ENCODE measurements at places on chromosomes 3 and 15.

DNA sequence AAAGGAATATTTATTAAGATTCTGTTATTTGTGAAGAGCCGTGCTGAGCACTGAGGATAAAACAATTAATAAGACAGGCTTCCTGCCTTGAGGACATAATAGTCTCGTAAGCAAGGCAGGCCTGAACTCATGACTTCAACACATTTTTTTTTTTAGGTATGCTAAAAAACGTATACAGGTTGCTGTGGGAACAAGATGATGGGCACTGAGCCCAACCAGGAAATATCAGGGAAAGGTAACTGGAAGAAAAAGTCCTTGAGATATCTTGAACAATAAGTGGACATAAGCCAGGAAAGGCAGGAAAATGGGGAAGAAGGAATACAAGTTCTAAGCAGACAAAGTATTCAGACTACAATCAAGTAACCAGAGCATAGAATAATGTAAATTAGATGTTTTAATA, 26.1 kb downstream of the CERS3 start:
- no peak for DNase-seq

DNA sequence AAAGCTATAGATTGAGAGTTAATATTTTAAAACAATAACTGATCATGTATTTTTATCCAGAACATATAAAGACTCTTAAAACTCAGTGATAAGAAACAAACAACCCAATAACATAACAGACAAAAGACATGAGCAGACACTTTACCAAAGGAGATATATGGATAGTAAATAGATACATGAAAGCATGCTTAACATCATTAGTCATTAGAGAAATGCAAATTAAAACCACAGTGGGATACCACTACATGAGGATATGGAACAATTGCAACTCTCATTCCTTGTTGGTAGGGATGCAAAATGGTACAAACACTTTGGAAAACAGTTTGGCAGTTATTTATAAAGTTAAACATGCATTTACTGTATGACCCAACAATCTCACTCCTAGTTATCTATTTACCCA, 95.0 kb downstream of the IQCH start:
- DNase-seq = no peak

- no peak for DNase-seq
These were observed 580.0 kb downstream of the ZNF385D start for GRCh38 chr3:21170964-21171363.

GRCh38 chr3:46110701-46111493, 83.6 kb upstream of the XCR1 start:
- DNase-seq = peak; percentile 33

GRCh38 chr15:51879555-51879954, 50.1 kb downstream of the TMOD3 start:
- DNase-seq = no peak

GRCh38 chr3:10347648-10348403, 26.9 kb upstream of the SEC13 start:
- DNase-seq = no peak

DNA sequence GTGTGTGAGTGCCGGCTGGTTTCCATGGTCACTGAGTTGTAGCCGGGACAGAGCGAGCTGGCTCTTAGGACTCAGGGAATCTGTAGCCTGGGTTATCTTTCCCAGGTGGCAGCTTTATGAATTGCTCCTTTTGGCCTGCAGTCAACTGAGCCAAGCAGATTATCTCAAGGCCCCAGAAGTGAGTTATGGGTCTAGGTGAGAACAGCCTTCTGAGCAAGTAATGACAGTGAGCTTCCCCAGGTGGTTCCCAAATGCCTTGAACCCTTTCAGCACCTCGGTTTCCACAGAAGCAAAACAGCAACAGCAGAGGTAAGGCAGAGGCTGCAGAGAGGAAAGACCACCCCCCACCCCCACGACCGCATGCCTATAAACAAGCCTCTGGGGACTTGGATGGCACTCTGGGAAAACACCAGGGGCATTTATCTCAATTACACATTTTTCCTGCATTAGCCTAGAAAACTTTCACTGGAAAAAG, 56.7 kb upstream of the DGKG start:
- no peak for DNase-seq

- DNase-seq = no peak
These were observed 898 bp downstream of the FBLN2 start for GRCh38 chr3:13549623-13550422.

GRCh38 chr3:14791343-14791945, 27.3 kb upstream of the FGD5 start:
- DNase-seq = no peak

DNA sequence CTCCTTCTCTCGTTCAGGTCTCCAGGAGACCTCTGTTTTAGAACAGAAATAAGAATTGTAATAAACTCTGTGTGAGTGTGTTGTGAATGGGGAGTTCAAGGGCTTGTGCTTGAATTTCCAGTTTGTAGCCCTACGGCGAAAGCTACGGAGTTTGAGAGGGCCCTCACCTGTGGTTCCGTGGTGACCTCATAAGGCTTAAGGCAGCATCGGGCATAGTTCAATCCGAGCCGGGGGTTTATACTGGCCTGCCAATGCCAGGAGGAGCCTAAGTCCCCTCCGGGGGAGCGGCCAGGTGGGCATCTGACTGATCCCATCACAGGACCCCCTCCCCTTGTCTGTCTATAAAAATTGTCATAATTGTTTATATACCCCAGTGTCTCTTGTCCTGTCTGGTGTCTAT, 43.7 kb downstream of the ZBTB11 start:
- DNase-seq = no peak

- DNase-seq = no peak
These were observed 12.8 kb upstream of the MAGEF1 start for GRCh38 chr3:184724699-184725098.

- DNase-seq = peak; percentile 39
These were observed 87.0 kb downstream of the FOXB1 start for GRCh38 chr15:60091157-60091556.

- DNase-seq = no peak
These were observed 8.3 kb upstream of the CSPG4 start for GRCh38 chr15:75720787-75721479.

GRCh38 chr3:29426302-29427226, 145.7 kb downstream of the RBMS3 start:
- no peak for DNase-seq

DNA sequence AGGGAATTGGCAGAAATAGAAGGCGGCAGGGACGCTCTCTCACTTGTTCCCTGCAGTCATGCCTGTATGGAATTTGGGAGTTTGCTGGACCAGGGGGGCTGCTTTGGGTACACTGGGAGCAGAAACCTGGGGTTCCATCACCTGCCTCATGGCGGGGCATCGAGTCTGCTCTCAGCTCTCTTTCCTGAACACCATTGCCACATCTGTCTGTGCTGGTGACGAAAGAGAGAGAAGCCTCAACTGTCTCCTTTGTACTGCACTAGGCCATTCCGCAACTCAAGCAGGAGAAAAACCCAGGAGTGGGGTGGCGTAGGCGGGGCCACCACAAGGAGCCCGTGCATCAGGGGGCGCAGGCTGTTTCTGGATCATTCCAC, 14.0 kb downstream of the TMEM158 start:
- no peak for DNase-seq

- DNase-seq = no peak
These were observed 158.4 kb downstream of the LIPC start for GRCh38 chr15:58590236-58590635.

DNA sequence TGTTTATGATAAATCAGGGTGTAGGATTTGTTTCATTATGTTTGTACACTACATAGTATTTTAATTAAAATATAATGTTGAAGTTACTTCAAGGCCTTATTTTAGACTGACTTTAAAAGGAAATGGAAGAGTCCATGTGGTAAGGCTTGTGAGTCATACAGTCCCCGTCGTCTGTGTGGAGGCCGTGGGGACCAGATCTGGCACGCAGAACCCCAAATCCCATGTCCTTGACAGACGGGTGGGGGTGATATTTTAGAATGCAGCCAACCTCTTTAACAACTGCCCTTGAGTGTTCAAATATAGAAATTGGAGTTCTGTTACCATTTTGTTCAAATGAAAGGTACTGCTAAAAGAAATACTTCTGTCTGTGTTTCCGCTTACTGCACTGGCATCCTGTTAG, 35.8 kb downstream of the ABHD17C start:
- DNase-seq = no peak
